ENCODE measurements at places on chromosomes 6 and 20.
A peak's percentile ranks its signal among the peaks of the same experiment; 100 is the strongest.

DNA sequence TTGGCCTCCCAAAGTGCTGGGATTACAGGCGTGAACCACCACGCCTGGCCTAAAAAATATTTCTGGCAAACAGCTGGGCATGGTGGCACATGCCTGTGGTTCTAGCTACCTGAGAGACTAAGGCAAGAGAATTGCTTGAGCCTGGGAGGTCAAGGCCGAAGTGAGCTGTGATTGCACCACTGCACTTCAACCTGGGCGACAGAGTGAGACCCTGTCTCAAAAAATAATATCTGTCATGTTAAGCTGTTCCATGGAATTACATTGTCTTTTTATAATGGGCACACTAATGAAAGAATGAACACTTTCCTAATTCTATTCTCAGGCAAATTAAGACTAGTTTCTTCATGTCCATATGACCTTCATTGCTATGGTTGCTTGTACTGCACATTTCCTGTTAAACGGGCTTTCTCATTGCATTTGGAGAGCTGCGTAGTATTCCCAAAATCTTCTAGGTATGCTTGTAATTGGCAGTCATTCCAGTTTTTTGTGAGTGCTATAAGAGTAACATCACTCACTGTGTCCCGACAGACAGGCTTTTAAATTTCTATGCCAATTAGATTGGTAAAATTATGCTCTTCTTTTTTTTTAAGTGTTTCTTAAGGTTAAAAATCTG lies 12.1 kb downstream of the AMD1 start:
- no peak for DNase-seq

DNA sequence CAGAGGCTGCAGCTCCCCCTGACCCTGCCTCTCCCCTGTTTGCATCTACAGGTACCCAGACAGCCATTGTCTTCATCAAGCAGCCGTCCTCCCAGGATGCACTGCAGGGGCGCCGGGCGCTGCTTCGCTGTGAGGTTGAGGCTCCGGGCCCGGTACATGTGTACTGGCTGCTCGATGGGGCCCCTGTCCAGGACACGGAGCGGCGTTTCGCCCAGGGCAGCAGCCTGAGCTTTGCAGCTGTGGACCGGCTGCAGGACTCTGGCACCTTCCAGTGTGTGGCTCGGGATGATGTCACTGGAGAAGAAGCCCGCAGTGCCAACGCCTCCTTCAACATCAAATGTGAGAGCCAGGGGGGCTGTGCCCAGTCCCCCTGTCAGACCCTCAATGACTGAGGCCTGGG lies 42.1 kb upstream of the SRF start:
- no peak for DNase-seq

DNA sequence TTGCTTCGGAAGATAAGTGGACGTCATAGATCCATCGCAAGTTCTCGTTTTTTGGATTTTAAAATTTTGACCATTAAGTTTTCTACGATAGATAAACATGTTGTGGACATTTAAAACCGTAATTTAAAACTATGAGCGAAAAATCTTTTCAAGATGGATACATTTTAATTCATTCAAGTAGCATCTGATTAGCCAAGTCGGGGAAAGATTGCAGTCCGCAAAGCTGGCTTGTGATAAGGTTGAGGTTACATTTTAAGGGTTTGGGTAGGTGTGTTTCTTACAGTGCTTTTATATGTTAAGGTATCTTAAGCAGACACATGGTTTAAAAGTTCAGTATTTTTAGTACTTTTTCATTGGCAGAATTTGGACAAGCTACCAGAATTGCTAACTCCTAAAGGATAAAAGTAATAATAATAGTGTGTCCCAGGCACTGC lies 1.2 kb downstream of the WTAP start:
- DNase-seq: peak; percentile 34

- DNase-seq: no peak
These were observed 70.2 kb upstream of the TMEM170B start for GRCh38 chr6:11467364-11467763.

All from CD4-positive, alpha-beta T cell treated with Interleukin-10 for 1 hour (primary cell).